Foreskin fibroblast (primary cell): ENCODE measurements at places on chromosomes 16 and 17.

- DNase-seq = no peak
Measured at GRCh38 chr16:3752984-3753383, 35.7 kb upstream of the TRAP1 start.

DNA sequence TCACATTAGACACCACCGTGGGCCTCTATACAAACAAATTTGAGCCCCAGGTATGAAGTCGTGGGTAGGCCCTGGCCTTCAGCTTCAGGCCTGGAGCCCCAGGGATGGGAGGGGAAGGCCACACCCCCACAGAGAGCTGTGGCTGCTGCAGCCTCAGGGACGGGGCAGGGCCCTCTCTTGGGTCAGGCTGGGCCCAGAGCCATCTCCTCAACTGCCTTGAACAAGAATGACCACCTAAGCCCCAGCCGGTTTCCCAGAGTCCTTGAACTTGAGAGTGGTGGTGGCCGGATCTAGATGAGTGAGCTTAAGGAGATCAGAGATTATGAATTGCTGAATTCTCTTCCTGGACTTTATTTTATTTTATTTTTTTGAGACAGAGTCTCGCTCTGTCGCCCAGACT lies 18.6 kb downstream of the SCNN1B start:
- no peak for DNase-seq

DNA sequence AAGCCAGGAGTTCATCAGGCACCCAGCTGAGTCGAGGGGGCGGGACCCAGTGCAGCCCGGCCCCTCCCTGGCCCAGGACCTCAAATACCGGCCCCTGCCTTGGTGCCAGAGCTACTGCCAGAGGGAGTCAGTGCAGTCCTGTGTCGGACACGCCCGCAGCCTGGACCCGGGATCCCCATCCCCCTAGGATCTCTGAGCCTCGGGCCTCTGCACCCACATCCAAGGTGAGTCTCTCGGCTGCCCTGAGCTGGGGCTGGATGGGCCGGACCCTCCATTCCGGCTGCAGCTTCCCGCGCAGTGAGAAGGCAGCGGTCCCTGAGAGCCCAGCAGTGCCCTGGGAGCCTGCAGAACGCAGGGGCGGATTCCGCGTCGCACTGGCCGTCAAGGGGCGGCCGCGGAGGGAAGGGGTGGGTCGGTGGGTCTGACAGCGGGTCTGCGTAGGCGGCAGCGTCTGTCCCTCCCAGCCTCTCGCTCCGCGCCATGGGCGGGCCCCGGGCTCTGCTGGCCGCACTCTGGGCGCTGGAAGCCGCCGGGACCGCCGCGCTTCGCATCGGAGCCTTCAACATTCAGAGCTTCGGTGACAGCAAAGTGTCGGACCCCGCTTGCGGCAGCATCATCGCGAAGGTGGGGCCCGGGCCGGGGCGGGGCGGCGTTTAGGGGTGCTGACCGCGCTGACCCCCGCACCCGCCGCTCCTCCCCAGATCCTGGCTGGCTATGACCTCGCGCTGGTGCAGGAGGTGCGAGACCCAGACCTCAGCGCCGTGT lies at the start of gene DNASE1L2:
Gene DNASE1L2 (plus strand): TSS at position 108 of the 765 bp plus-strand sequence. CDS start 373 bp downstream, at position 481.
- DNase-seq = no peak

GRCh38 chr17:29760279-29761039 lies 137.7 kb upstream of the CORO6 start:
- peak; percentile 44 for DNase-seq

GRCh38 chr16:30340621-30341020 lies 14.5 kb downstream of the CD2BP2 start:
- DNase-seq = no peak

DNA sequence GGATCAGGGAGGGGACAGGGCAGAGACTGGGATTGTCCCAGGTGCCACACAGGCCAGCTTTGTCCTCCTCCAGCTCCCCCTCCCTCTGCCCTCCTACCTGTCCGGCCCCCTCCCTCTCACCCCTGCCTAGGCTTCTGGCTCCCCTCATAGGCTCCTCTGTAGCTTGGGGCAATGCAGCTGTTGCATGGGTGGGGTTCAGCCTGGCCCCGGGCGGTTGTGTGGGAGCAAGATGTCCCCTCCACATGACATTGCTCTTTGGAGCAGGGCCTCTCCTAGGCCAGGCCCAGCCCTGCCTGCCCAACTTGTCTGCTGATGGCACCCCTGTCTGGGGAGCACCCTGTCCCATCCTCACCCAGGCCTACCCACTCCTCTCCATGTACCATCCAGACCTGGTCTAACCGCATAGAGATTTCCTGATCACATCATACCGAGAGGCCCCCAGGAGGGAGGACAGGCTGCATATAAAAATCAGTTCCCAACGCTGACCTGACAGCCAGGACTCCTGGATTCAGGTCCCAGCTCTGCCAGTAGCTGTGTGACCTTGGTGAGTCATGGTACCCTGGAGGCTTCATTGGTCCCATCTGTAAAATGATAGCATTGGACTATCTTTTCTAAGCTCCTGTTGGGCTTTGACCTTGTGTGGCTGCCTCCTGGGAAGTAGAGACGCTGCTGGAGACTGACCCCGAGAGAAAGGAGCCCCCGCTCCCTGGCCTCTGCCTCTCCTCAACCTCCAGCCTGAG lies 48.8 kb upstream of the DLX4 start:
- no peak for DNase-seq

DNA sequence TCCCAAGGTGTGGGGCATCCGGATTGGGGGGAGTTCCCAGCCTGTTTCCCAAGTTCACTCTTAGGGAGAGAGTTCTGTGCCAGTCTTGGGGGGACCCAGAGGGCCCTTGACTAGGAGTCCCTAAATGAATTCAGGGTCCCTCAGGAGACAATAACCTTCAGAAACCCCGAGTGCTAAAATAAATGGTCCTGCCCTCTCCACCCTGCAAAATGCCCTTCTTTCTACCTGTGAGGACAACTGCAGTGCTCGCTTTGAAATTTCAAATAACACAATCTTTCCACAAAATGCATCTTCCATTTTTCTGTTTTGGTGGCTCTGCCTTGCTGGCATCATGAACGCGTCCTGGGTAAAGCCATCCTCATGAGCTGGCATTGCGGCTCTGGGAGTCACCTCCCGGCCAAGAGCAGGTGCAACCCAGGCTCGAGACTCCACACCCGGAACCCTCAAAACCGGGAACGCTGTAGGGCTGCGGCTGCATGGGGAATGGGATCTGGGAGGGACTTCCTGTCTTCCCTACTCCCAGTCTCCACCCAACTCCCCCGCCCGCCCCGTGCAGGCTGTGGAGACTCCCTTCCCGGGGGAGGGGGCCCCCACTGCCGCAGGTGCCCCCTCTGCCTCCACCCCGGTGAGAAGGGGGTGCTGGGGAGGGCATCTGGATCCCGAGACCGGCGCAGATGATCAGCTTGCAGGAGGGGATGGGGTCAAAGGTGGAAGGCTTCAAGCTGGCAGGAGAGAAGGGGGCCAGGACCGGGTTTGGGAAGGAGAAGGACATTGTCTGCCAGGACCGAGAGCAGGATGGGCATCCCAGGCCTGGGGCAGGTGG lies at the start of gene ZNF205:
Gene ZNF205 (plus strand): TSS at position 529 of the 823 bp plus-strand sequence. CDS start 845 bp downstream, outside the sequence.
- DNase-seq = peak; percentile 88

DNA sequence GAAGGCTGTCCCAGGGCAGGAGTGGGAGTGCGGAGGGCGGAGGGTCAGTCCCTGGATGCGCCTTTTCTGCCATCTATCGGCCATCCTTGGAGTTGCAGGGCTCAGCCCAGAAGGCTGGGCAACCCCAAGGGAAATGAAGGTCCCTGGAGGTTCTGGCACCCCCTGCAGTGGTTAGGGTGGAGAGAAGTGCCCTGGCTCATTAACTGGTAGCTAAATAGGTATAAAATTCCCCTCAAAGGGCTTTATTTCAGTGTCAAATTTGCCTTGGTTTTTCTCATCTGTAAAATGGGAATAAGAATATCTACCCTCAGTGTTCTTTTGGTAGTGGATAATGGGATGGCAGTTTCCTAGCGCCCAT lies 22.4 kb downstream of the C17orf75 start:
- peak; percentile 27 for DNase-seq

GRCh38 chr16:50708373-50709060 lies 15.1 kb downstream of the NOD2 start:
- no peak for DNase-seq

DNA sequence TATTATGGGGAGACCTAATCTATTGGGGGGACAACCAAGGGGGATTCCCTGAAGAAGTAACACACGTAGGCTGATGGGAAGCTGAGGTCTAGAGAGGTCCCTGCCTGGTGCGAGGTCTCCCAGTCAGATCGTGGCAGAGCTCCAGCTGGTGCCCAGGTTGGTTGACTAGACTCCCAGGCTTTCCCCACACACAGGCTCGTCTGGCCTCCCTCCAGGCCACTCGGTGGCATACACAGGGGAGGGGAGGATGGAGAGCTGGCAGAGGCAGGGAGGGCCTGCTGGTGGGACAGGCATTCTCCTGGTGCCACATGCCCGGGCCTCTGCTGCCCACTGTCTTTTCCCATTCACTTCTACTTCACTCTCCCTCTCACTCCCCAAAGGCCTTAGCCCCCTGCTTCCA lies 8.5 kb upstream of the SOCS3 start:
- no peak for DNase-seq

- no peak for DNase-seq
Measured at GRCh38 chr17:8056976-8057625, 18.2 kb downstream of the ALOX15B start.

- peak; percentile 10 for DNase-seq
Measured at GRCh38 chr16:914440-914839, 56.3 kb downstream of the LMF1 start.

- no peak for DNase-seq
Measured at GRCh38 chr16:2058872-2059271, 11.1 kb downstream of the TSC2 start.

- peak; percentile 93 for DNase-seq
Measured at GRCh38 chr16:15434425-15435215, at the start of gene BMERB1. Gene BMERB1 (plus strand): TSS chr16:15434588. CDS start chr16:15434654, 66 bp downstream.

- DNase-seq = no peak
Measured at GRCh38 chr16:20136446-20136968, 62.8 kb upstream of the GPR139 start.

GRCh38 chr16:64926476-64926875 lies 195.4 kb downstream of the CDH11 start:
- DNase-seq = peak; percentile 14

GRCh38 chr17:67647482-67647881 lies 70.3 kb upstream of the NOL11 start:
- DNase-seq = no peak

- no peak for DNase-seq
Measured at GRCh38 chr17:2023692-2024571, 1.2 kb downstream of the RTN4RL1 start.

GRCh38 chr16:51030516-51030915 lies 120.6 kb downstream of the SALL1 start:
- DNase-seq = no peak

DNA sequence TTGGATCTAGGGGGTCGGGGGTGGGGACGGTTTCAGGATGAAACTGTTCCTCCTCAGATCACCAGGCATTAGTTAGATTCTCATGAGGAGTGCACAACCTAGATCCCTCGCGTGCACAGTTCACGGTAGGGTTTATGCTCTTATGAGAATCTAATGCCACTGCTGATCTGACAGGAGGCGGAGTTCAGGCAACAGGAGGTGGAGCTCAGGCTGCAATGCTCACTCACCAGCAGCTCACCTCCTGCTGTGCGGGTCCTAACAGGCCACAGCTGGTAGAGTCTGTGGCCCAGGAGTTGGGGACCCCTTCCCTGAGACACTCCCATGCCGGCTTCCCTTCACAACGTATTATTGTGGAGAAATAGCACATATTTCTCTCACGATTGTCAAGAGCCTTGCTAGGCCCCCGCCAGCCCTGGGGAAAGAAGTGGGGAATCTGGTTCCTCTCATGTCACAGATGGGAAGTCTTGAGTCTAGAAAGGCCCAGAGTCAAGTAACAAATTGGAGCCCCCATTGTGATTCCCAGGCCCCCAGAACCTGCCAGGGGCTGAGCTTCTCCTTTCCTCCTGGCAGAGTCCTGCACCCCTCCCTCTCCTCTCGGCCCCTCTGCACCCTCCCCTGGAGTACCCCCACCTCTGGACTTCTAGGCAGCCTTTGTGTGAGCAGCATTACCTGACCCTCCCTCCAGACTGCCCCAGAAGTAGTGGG lies 6.1 kb upstream of the KRT14 start:
- DNase-seq = no peak

- no peak for DNase-seq
Measured at GRCh38 chr16:29306943-29307597, 99.4 kb downstream of the NPIPB11 start.

- no peak for DNase-seq
Measured at GRCh38 chr17:74522381-74523105, 8.7 kb downstream of the CD300LB start.

GRCh38 chr16:87127061-87127765 lies 190.0 kb downstream of the C16orf95 start:
- no peak for DNase-seq

- no peak for DNase-seq
Measured at GRCh38 chr17:10072556-10073425, 125.6 kb downstream of the GAS7 start.

DNA sequence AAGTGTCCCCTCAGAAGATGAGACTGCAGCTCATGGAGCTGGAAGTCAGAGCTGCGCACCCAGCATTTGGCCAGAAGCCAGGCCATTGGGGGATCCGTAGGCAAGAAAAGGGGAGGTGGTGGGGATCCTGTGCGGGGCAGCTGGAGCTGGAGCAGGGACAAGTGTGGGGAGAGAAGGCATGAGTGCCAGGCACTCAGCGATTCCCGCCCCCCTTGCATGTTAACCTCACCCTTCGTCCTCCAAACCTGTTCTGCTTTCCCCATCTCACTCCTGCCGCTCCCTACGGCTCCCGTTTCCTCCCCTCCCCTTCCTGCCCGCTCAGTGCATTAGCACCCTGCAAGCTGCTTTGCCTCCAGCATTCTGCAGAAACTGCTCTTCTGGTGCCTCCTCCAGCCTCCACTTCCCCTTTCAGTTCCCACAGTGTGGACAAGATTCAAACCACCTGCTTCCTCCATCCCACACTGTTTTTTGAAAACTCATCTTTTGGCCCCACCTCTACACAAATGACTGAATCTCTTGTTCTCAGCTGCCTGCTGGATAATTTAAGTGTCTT lies 5.6 kb downstream of the ALOX15 start:
- no peak for DNase-seq

DNA sequence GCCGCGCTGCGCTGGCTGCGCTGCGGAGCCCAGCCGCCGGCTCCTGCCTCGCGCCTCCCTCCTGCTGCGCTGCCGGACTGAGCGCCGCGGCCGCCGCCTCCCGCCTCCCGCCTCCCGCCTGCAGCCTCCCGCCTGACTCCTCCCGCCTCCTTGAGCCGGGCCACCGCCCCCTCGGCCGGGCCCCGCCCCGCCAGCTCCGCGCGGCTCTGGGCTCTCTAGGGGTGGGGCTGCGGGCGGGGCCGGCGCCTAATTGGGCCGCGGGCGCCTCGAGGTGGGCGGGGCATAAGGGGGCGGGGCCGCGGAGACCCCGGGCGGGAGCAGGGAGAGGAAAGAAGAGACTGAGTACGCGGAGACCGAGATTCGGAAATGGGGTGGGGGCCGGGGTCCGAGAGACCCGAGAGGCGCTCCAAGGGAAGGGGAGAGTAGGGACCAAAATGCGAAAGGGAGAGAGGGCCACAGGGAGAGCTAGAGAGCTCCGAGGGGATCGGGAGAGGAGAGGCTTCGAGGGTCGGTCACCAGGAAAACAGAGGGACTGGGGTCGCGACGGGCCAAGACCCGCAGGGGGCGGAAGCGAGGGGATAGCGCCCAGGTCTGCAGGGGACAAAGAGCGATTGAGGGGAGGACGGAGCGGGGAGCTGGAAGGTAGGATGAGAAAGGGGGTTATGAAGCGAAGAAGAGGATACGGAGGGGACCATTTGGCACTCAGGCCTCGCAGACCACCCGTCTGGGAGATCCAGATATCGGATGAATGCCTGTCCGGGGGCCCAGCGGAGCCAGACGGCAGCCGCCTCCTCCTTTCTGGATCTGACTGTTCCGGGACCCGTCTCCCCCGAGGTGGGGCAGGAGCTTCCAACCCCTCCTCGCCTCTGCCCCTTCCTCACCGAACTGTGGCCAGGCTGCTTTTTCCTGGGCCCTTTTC lies at the start of gene C1QL1:
Gene C1QL1 (minus strand): TSS at position 79 of the 919 bp plus-strand sequence. CDS start 255 bp downstream, outside the sequence.
- DNase-seq = peak; percentile 96

GRCh38 chr17:67503184-67503583 lies 126.1 kb downstream of the PITPNC1 start:
- peak; percentile 49 for DNase-seq
